ENCODE measurements at places on chromosomes 13 and 19. TPM values are rescaled to one million over a fixed set of nuclear protein-coding genes. Genes with fewer than 3 reads are reported as not detected.

The CEACAM21 gene
- not detected for total RNA-seq

The ZNF560 gene
- total RNA-seq, result 8.4 TPM

The SIN3B gene
- 17.8 TPM for total RNA-seq

The ZNF536 gene
- 4.6 TPM for total RNA-seq

The LILRA2 gene
- 1.4 TPM for total RNA-seq

The FAM216B gene
- total RNA-seq, result 1.2 TPM

The DHDH gene
- total RNA-seq, result not detected

The FAM124A gene
- total RNA-seq, result 3.6 TPM

The PALM3 gene
- not detected for total RNA-seq

The C1QTNF9B gene
- 3.6 TPM for total RNA-seq

The EEF1AKMT1 gene
- 20.9 TPM for total RNA-seq

The S1PR5 gene
- total RNA-seq, result 7.5 TPM

The BEST2 gene
- total RNA-seq, result not detected

The CLDND2 gene
- not detected for total RNA-seq

The OR7C1 gene
- total RNA-seq, result 6.3 TPM

The SLC25A41 gene
- total RNA-seq, result not detected

The ARRDC5 gene
- total RNA-seq, result not detected

The RGS9BP gene
- 0.96 TPM for total RNA-seq

The ATP7B gene
- 18.3 TPM for total RNA-seq

The LIM2 gene
- total RNA-seq, result not detected

The KLF2 gene
- total RNA-seq, result 65.2 TPM

The TNFSF13B gene
- total RNA-seq, result 12.0 TPM

The MLLT1 gene
- total RNA-seq, result 4.3 TPM

The ZNF780A gene
- 31.3 TPM for total RNA-seq

The SLC10A2 gene
- total RNA-seq, result 5.1 TPM

The CATSPERD gene
- not detected for total RNA-seq

The VSTM2B gene
- total RNA-seq, result not detected

The KISS1R gene
- total RNA-seq, result not detected

The PSG4 gene
- total RNA-seq, result 17.8 TPM

The OLFM4 gene
- 4.3 TPM for total RNA-seq

The C19orf18 gene
- total RNA-seq, result not detected

The ZDHHC20 gene
- total RNA-seq, result 110 TPM

The MRI1 gene
- total RNA-seq, result 38.0 TPM

The SSBP4 gene
- 24.8 TPM for total RNA-seq

The CYP2A6 gene
- not detected for total RNA-seq

The ZNF100 gene
- total RNA-seq, result 20.0 TPM

The RASAL3 gene
- 1.4 TPM for total RNA-seq

The TNFAIP8L1 gene
- total RNA-seq, result 2.6 TPM

The PCDH20 gene
- 4.6 TPM for total RNA-seq

The ZNF99 gene
- 13.2 TPM for total RNA-seq

The C19orf33 gene
- total RNA-seq, result 8.7 TPM

The CRYL1 gene
- 17.8 TPM for total RNA-seq

The FOXA3 gene
- not detected for total RNA-seq

The MEF2B gene
- total RNA-seq, result 0.72 TPM

The CRX gene
- 1.7 TPM for total RNA-seq

The PDE4A gene
- total RNA-seq, result 4.3 TPM

The PABPC3 gene
- 0.24 TPM for total RNA-seq

The ZNF442 gene
- 10.6 TPM for total RNA-seq

The RNF17 gene
- total RNA-seq, result not detected

The CAPS gene
- total RNA-seq, result 30.8 TPM

The LILRB2 gene
- not detected for total RNA-seq

The CYP2A7 gene
- total RNA-seq, result 0.24 TPM

Measured in umbilical cord (tissue), 2 donors.